IPS-NIHi11 (cell line): ENCODE measurements at places on chromosomes 7 and 10.

GRCh38 chr7:32803406-32804141 lies 88.0 kb downstream of the KBTBD2 start:
- no peak for DNase-seq

DNA sequence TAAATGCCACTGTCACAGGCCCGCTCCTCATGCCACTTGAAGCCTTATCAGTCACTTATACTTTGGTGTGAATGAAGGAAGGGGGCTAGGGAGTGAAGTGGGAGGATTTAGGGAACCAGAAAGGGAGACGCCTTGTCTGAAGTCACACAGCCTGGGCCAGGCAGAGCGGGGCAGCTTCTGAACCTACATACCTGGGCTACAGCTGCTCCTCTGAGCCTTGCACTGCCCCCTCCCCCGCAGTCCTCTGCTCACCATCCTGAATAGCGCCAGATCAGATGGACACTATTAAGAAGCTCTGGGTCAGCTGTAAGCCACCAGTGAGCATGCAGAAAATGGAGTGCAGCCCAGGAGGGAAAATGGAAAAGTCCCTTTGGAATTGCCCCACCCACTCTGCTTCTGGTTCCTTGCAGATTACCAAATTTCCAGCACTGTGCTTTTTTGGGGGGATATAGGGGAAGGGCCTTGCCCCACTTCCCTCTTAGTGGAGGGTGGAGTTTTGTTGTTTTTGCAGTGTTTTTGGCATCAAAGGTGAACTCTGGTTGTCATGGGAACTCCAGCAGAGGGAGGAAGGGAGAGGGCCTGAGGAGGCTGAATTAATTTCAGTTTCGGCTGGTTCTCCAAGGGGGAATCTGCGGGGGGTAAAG lies 35.0 kb upstream of the ADCYAP1R1 start:
- DNase-seq = peak; percentile 31

- no peak for DNase-seq
Observed at GRCh38 chr10:5537684-5538083, 12.9 kb downstream of the CALML3 start.

DNA sequence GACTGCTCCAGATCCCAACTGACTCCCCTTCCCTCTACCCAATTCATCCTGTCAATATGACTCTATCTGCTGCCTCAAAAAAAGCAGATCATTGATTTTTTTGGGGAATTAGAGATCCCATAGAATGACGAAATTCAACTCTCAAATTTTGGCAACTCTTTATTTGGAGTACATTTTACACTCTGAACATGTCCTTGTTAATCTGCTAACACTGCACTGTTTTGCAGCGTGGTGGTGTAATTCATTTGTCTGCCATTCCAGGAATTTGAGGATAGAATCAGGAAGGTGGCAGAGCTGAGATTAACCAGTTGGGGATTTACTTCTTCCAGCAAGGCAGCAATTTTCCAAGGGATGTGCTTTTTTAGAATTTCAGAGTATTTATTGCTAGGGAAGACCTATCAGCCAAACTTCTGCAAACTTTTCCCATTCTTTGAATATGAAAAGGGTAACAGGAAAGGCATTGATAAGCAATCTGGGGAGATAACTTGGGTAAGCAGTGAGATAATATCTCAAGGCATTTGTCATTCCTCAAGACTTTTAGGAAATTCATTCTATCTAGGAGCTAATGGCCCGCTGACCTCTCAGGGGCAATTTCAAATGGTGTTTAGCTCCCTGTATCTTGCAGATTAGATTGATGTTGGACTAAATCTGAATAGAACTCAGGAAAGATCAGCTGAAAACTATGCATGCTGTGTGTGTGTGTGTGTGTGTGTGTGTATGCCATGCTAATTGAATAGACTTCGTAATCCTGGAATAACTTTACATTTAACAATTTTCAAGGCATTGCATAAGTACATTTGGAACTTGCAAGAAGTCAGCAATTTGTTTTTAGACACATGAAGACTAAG lies 9.7 kb downstream of the BAMBI start:
- DNase-seq = no peak

- DNase-seq = no peak
Observed at GRCh38 chr10:62076891-62077290, 175.4 kb downstream of the ARID5B start.

DNA sequence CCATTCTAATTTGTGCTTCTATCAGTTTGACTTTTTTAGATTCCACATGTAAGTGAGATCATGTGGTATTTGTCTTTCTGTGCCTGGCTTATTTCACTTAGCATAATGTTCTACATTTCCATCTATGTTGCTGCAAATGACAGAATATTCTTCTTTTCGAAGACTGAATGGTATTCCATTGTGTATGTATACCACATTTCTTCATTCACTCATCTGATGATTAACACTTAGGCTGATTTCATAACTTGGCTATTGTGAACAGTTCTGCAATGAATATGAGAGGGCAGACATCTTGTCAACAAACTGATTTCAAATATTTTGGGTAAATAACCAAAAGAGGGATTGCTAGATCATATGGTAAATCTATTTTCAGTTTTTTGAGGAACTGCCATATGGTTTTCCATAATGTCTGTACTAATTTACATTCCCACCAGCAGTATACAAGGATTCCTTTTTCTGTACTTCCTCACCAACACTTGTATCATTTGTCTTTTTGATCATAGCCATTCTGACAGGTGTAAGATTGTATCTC lies 52.9 kb downstream of the ZNF22 start:
- DNase-seq = no peak

DNA sequence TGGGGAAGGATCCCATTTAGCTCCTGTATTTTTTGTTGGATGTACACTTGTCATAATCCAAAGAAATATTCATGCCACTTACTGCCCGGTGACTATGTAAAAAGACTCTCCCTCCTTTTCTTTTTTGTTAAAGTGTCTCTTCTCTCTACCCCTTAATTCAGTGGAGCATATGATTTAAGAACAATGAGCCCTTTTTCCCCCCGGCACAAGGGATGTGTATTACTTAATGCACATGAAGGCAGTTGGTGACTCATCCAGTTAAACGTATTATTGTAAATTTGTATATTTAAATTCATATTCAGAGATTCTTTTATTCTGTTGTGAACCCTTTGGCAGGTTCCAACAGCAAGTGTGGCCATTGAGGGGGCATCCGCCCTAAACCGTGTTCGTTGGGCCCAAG lies 241.9 kb downstream of the SLC25A13 start:
- DNase-seq = no peak
